ENCODE measurements at places on chromosomes 5 and 9.
A peak's percentile ranks its signal among the peaks of the same experiment; 100 is the strongest.

- DNase-seq = no peak
Observed at GRCh38 chr9:38134611-38135237, 65.7 kb upstream of the SHB start.

GRCh38 chr5:115535479-115536035, 9.0 kb downstream of the FEM1C start:
- no peak for DNase-seq

- peak; percentile 90 for DNase-seq
Observed at GRCh38 chr9:137138722-137139467, at the start of gene GRIN1. TSS of gene GRIN1 (plus strand) at chr9:137139154. CDS start at chr9:137139487, 333 bp downstream.

GRCh38 chr9:104798209-104798995, 34.5 kb downstream of the NIPSNAP3B start:
- no peak for DNase-seq

DNA sequence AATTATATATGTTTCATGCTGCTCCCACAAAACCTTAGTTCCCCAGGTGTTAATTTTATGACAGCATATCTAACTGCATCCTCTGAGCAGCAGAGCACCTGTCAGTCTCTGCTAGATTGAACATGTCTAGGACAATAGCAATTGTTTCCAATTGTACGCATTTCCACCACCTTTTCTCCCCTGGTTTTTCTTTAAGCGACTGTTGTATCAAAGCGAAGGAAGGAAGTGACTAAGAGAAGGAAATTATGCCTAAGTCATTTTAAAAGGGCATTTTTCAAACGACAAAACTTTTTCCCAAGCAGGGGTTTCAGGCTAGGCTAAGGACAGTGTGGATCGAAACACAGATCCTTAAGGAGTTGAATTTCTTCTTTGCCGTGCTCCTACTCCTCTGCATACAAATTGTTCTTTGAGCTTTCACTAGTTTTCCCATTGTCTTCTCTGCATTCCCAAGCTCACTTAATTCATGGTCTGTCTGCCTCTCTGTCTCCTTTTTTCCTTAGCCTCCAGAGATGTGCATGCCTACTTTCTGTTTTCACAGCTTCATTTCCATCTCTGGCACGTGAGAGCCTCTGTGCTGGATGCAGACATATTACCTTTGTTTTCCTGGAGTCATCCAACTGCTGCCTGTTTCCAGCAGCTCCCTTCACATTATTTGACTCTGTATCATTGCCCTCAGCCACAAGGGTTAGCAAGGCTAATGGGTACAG, 39.4 kb upstream of the STARD4 start:
- DNase-seq = no peak

- no peak for DNase-seq
Observed at GRCh38 chr9:115922444-115922843, 231.1 kb upstream of the PAPPA start.

GRCh38 chr9:121816845-121817450, 165.5 kb downstream of the DAB2IP start:
- no peak for DNase-seq

DNA sequence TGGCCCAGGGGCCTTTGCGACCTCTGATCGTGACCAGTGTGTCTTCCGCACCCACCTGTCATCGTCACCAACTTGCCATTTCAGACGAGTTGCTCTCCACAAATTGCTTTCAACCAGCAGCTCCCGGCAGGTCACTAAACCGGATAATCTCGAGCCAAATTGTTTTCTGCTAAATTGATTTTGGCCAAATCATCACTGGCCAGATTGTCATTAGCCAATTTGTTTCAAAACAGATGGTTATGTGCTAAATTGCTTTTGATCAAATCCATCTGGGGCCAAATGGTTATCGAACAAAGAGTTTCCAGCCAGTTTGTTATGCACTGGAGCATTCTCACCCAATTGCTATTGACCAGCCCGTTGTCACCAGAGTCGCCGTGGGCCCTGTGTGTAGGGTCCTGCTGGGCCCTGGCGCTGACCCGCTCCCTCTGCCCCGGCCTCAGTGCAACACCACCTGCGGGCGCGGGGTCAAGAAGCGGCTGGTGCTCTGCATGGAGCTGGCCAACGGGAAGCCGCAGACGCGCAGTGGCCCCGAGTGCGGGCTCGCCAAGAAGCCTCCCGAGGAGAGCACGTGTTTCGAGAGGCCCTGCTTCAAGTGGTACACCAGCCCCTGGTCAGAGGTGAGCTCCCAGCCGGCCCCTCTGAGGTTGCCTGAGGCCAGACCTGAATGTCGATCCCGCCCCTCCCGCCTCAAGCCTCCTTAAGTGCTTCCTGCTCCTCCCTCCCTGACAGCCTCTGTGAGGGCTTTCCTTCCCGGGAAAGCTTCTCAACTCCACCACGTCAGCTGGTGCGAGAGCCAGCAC, 35.6 kb downstream of the ADAMTSL2 start:
- DNase-seq = no peak

- no peak for DNase-seq
Observed at GRCh38 chr9:86304236-86304730, 21.9 kb upstream of the ISCA1 start.

DNA sequence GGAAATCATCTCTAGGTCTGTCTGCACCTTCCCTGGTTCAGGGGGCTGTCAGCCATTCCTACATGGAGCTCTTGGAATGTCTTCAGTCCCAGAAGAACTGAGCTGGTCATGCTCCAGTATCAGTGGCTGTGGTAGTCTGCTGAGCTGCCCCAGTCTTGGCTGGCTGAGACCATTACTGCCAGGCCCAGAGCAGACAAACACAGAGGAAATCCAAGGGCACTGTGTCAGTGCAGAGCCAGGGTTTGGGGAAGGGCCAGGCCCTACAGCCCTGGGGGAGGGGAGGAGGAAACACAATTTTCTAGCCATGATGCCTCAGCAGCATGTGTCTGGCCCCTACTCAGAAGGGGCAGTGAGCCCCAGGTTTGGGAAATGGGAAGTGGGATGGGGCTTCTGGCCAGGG, 58.4 kb downstream of the ARHGEF37 start:
- DNase-seq = no peak

DNA sequence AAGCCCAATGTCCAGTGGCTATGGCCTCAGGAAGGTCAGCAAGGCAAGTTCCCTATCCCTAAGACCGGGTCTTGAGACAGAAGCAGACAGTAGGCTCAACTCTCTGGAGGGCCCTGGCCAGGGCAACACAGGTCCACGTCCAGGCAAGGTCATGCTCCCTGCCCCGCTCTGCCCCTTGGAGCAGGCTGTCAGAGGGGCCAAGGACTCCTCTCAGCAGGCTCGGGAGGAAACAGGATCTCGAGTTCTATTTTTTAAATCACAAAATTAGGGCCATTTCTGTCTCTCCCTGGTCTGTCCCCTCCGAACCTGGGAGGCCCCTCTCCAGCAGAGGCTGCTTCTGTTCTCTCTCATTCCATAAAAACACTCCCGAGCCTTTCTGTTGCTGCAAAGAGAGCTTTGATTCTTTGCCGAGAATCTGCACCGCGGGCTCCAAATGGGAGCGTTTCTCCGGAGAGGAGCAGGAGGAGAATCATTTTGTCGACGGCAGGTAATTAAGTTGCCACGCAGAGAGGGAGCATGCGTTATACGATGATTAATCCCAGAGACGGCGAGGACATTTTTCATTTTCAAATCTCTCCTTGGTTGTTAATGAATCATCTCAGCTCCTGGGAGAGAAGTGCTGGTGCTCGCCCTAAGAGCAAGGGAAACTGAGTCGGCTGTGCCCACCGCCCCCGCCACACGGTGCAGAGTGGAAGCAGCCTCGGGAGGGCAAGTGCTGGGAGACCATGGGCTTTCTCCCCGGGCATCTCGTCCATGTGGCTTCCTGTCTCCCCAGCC, 24.5 kb upstream of the FCN1 start:
- no peak for DNase-seq

DNA sequence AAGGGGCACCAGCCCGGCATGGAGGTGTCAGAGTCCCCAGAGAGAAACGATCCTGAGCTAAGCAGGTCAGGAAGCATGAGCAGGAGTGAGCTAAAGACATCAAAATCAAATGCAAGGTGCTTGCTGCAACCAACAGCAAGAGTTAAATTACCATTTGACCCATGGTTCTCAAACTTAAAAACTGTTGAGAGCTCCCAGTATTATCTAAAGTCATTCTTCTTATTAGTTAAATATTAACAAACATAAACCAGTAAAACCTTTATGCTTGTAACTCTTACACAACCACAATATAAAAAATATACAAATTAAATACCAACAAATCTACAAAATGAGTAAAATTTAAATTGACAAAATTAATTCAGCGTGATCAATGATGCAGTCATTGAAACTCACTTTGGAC, 51.5 kb downstream of the FANCC start:
- no peak for DNase-seq

- DNase-seq = no peak
Observed at GRCh38 chr5:79653843-79654242, 35.8 kb upstream of the CMYA5 start.

- no peak for DNase-seq
Observed at GRCh38 chr9:129386812-129387177, 208.7 kb upstream of the IER5L start.

- DNase-seq = no peak
Observed at GRCh38 chr9:2676466-2676865, 40.8 kb upstream of the KCNV2 start.

- no peak for DNase-seq
Observed at GRCh38 chr5:149166128-149166527, 24.8 kb downstream of the ABLIM3 start.

- no peak for DNase-seq
Observed at GRCh38 chr9:97767891-97768290, 70.8 kb upstream of the XPA start.

GRCh38 chr5:168736281-168736831, 157.2 kb upstream of the PANK3 start:
- DNase-seq = no peak

DNA sequence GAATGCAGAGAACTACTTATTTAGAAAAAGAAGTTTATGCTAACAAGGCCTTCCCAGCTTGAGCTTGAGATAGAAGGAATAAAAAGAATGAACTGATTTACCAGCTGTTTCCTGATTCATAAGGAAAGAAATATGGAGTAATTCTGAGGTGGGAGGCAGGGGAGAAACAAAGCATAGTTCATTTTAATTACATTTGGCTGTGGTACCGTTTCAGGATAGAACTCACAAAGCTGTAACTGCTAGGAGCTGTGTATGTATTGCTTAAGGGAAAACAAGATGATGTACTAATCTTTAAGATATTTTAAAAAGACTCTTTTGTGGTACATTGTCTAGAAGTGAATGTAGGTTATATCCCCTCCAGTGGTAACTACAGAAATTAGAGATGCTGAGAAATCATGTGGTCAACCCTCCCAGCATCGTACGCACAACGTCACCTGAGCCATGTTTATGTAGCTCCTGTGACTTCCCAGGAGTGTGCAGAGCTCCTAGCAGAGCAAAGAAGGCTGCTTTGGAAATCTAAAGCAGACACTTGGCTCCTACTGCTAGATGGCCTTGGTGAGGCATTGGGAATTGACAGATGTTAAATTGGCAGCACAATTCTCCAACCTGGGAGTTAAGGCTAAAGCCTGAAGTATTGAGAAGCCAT, 208.3 kb upstream of the VLDLR start:
- no peak for DNase-seq

DNA sequence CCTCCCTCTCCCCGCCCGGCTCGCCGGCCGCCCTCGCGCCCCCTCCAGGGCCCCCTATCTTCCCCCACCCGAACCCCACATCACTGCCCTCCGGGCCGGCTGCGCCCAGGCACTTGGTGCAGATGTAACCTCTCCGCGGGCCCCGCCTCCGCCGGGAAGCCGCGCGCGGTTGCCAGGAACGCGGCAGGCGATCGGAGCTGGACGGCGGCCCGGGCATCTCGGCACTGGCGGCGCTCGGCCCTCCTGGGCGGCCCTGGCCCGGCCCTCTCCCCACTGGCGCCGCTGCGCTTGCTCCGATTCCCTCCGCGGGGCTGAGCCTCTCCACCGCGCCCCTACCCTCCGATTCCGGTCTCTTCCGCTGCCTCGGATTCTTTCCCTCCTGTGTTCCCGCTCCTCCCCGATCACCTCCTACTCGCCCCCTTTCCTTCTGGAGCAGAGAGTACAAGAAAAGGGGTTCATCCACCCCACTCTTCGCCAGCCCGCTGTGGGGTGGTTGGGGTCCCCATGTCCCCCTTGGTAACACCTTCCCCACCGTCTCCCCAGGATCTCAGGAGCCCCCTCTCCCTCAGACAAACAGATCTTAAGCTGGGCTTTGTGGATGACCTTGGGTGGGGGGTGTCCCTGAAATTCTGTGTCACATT, 70.6 kb downstream of the C9orf50 start:
- peak; percentile 77 for DNase-seq

DNA sequence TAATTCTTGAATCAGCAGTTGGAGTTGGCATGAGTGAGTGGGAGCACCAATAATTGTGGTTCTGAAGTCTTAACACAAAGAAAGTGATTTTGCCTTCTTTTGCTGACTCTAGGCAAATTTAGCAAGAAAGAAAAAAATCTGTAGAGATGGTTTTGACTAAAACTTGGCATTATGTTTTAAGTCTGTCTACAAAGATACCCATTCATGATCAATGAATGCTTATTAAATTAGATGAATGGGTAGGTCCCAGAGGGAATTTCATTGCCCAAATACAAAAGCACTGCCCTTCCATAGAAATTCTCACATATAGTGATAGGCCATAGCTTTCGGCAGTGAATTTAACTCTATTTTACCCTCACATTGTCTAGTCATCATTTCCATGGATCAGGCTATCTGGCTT, 428.6 kb upstream of the ADAMTSL1 start:
- no peak for DNase-seq

- DNase-seq = no peak
Observed at GRCh38 chr5:56840597-56840996, 25.2 kb downstream of the MAP3K1 start.

- no peak for DNase-seq
Observed at GRCh38 chr9:26331223-26331622, 561.4 kb downstream of the CAAP1 start.

DNA sequence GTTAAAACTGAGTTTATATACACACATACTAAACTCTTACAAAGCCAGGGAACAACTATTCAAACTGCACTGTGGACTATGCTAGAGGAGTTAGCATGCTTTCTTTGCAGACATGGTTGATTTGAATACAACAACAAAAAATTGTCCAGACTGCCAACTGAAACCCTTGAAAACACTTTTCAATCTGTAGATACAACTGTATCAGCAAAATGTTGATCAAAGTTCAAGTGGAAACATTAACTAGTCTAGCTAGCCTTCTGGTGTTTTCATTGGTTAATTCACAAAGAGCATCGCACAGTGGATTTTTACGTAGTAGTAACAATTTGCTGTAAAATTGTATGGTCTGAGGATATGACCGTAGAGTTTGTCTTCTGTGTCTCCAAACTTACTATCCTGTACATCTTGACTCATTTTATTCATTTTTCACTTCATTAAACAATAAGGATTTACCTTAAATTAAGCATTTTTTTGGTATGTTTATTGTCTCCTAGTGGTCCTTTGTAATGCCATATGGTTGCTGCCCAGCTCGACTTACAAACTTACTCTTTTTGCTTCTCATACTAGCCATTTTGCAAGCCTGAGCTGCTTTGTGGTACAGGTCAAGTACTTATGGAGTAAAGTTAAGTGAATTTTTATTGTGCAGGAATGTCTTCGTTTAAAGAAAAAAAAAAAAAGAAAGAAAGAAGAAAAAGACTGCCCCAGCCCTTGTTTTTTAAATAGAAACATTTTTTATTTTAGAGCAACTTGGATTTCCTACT, 123.4 kb downstream of the ZCCHC7 start:
- no peak for DNase-seq

Data from activated CD4-positive, alpha-beta T cell treated with anti-CD3 and anti-CD28 coated beads, Interleukin-2, amount 10 ng/mL, durations not matched to agents 24 days and 14 days (primary cell).